ENCODE measurements at places on chromosomes 16 and 17.

DNA sequence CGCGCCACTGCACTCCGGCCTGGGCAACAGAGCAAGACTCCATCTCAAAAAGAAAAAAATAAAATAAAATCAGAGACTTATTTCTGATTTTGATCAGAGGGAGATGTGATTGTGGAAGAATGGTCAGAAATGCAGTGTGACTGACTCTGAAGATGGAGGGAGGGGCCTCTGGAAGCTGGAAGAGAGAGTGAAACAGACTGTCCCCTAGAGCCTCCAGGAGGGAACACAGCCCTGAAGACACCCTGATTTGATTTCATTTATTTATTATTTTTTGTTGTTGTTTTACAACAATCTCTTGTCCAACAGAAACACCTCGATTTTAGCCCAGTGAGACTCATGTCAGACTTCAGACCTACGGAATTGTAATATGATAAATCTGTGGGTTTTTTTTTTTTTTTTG lies 26.1 kb downstream of the BCL7C start:
- no peak for DNase-seq

GRCh38 chr17:65824901-65825300 lies 263.5 kb upstream of the AXIN2 start:
- no peak for DNase-seq

GRCh38 chr16:10541366-10541765 lies 39.0 kb downstream of the EMP2 start:
- DNase-seq = no peak

- DNase-seq = peak; percentile 74
Measured at GRCh38 chr16:13780406-13781168, 139.4 kb upstream of the ERCC4 start.

- DNase-seq = peak; percentile 81
Measured at GRCh38 chr16:56460101-56460500, 8.7 kb downstream of the OGFOD1 start.

- no peak for DNase-seq
Measured at GRCh38 chr17:74541176-74542111, 4.5 kb downstream of the CD300C start.

DNA sequence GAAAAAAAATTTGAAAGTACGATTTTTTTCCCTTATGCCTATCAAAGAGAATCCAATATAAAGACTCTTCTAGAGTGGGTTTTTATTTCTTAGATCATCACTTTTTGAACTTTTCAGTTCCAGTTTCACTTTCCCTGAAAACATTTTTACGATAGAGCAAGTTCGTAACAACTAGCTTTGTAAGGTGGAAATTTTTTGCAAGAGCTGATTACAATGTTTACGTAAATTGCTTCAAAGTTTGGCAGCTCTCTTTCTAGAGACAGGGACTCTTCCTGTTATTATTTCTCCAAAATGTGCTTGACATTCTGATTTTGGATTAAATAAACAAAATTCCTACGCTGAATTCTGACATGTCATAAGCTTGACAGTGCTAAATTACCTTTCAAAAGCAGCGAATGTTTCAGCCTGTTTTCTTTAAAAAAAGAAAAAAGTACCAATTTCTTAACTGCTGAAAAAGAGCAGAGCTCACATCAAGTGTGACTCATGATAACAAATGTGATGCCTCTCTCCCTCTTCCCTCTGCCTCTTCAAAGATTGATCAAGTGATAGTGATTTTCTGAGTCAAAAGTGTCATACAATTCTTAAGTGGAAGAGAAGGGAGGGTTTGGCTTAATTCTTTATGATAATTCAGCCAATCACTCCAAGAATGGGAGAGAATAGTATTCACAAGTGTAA lies 175.2 kb downstream of the KCNJ2 start:
- no peak for DNase-seq

- DNase-seq = peak; percentile 11
Measured at GRCh38 chr16:23324727-23325126, 22.6 kb downstream of the SCNN1B start.

- no peak for DNase-seq
Measured at GRCh38 chr16:73427164-73427563, 379.2 kb upstream of the ZFHX3 start.

DNA sequence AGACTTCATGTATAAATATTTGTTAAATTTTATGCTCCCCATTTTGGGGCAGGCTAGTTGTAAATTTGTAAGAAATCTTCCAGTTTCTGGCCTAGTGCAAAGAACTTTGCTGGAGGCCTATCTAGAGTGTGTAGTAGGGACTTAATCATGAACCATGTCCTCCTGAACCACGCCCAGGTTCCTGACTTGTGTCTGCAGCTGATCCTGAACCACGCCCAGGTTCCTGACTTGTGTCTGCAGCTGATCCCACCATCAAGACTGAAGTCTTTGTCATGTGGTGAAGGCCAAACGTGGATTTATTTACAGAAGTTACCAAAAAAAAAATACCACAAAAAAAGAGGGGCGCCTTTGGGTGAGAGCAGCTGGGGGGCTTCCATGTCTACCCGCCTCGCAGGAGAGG lies 33.1 kb downstream of the LMF1 start:
- no peak for DNase-seq

- peak; percentile 54 for DNase-seq
Measured at GRCh38 chr16:17205279-17206211, 265.2 kb downstream of the XYLT1 start.

- DNase-seq = no peak
Measured at GRCh38 chr17:50763716-50764475, 3.4 kb downstream of the ANKRD40CL start.

GRCh38 chr17:29571883-29572681 lies 3.6 kb downstream of the TP53I13 start:
- DNase-seq = no peak

GRCh38 chr17:32757963-32758362 lies 119.0 kb downstream of the MYO1D start:
- no peak for DNase-seq

- no peak for DNase-seq
Measured at GRCh38 chr16:13483121-13483520, 436.8 kb upstream of the ERCC4 start.

GRCh38 chr16:67430504-67430976 lies 381 bp upstream of the HSD11B2 start:
- peak; percentile 26 for DNase-seq

DNA sequence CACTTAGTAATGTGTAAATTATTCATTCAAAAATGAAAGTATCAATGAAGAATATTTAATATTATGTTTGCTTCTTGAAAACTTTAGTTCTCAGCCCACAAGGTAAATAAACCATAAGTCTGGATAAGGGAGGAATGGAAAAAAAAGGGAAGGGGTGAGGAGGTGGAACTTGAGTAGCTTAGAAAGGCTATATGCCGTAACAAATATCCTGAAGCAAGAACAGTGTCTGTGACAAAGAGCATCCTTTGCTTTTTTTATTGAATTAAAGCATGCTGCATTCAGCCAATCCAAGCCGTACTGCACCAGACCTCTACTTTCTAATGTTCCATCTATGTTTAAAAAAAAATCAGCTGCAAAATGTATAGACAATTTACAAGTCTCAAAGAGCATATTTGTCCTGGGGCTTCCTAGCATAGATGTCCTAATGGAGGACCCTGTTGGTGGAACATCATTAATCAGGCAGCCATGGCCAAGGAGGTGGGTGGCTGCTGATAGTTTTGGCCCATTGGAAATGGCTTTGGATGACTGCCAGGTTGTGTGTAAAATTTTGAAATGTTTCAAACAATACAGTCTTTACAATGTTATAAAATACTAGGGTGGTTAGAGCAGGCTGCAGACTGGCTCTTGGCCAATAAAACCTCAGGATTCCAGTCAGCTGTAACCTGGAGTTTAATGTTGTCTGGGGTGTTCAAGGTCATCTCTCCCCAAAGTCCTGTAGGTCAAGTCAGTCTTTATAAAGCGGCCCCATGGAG lies 895.8 kb upstream of the SOX9 start:
- no peak for DNase-seq

DNA sequence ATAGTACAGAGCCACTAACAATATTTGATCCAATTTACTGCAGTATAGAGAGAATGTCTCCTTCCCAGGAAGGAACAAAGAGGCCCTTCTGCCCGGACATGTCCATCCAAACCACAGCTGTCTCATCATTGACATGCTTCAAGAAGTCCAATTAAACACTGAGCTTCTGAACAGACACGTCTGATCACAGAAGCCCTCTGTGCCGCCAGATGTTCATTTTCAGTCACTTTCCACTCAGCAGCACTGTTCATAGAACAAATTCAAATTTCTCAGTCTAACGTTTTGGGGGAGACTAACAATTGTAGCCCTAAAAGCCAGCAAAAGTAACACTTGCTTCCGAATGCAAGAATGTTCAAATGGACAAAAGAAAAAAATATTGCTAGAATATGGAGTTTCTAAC lies 15.3 kb downstream of the ZC3H7A start:
- peak; percentile 73 for DNase-seq

- no peak for DNase-seq
Measured at GRCh38 chr17:62666061-62666800, 38.8 kb downstream of the MRC2 start.

DNA sequence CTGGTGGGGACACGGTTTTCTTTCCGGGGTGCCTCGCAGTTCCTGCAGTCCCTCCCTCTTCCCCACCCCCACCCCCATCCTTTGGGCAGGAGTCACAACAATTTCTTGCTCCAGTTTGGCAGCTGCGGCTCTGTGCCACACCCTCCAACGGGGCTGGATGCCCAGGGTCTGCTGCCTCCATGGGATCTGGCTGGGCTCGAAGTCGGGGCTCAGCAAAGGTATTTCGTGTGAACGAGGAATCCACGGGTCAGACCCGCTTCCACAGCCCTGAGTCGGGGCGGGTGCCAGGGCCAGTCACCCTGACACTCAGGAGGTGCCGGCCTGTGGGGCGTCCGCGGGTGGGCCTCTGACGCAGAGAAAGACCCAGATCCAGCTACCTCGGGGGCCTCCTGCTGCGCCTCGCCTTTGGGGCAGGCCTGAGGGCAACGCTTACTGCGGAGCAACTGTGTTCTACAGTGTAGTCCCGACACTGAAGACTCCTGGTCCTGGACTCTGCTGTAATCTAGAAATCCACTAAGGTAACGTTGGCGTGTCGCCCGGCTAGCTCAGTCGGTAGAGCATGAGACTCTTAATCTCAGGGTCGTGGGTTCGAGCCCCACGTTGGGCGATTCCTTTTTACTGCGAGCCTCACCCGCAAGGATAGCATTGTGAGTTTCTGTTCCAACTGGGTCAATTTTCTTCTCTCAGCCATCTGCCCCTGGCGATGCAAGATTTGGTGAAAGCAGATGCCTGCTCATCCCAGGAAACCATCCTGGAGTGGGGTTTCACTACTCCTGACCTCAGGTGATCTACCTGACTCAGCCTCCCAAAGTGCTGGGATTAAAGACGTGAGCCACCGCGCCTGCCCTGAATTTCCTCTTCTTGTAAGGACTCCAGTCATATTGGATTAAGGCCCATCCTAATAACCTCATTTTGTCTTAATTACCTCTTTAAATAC lies 12.6 kb upstream of the OR1F1 start:
- no peak for DNase-seq

GRCh38 chr17:79033046-79033616 lies 9.2 kb downstream of the C1QTNF1 start:
- no peak for DNase-seq

- DNase-seq = no peak
Measured at GRCh38 chr17:74833501-74834377, 25.9 kb downstream of the GRIN2C start.

DNA sequence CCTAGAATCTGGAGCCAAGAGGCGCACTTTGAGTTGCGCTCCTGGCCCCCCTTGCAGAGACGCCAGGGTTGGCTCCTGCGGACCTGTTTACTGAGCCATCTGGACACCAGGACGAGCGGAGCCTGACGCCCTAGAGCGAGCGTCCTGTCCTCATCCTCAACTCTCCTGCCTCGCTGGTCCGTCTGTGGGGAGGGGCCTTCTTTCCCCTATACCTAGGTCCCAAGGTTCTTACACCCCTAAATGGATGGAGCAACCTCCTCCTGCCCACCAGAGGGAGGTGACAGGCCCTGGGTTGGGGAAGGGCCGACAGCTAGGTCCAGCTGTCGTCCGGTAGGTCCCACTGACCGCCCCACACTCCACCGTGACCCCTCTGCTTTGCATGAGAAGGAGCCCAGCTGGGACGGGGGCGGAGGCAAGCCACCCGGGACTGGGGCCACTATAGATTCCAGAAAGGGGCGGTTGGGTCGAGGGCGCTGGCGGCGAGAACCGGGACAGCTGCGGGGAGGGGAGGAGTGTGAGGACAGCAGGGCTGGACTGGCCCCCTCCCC lies 3.1 kb upstream of the LHX1 start:
- peak; percentile 61 for DNase-seq

GRCh38 chr17:63402431-63403212 lies 43.5 kb downstream of the CYB561 start:
- DNase-seq = peak; percentile 20

DNA sequence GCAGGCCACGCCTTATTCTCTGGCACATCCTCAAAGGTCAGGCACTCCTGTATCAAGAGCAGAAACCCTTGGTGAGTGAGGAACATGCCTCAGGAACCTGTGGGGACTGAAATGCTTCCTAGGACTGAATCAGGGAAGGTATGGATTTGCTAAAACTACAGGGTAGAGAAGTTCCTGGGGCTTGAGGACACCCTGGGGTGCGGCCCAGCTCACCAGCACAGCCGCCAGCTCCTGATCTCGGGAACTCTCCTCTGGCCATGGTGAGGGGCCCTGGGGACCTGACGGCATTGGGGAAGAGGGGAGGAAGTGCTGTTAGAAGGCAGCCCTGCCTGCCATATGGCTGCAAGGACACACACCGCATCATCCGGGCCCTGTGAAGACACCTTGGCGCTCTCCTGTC lies 7.5 kb downstream of the ZSCAN10 start:
- no peak for DNase-seq

- DNase-seq = peak; percentile 87
Measured at GRCh38 chr17:48131216-48131824, 23.8 kb downstream of the SNX11 start.

DNA sequence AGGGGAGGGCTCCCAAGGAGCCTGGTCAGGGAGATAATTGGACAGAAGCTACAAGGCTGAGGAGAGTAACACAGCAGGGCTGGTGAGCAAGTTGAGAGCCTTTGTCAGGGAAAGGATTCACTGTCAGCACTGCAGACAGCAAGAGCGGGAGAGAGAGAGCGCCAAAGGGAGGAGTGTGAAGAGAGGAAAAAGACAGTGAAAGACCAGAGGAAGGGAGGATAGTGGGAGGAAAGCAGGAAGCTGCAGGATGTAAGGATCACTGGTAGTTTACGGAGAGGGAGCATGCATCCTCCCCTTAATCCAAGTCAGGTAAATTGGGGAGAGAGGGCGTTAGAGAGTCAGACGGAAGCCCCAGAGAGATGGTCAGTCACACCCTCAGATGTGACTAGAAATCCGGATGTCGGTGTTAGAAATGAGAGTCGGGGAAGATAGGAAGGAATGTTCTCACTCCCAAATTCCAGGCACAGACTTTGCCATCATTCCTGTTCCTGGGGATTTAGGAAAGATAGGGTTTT lies 13.8 kb upstream of the SPOP start:
- DNase-seq = peak; percentile 53

- no peak for DNase-seq
Measured at GRCh38 chr16:3202903-3203539, 15.0 kb downstream of the OR1F1 start.

Measured in brain (organoid and tissue), 16 donors.